ENCODE measurements at places on chromosomes 5 and 9. TPM values are rescaled to one million over a fixed set of nuclear protein-coding genes. Genes with fewer than 3 reads are reported as not detected.

DNA sequence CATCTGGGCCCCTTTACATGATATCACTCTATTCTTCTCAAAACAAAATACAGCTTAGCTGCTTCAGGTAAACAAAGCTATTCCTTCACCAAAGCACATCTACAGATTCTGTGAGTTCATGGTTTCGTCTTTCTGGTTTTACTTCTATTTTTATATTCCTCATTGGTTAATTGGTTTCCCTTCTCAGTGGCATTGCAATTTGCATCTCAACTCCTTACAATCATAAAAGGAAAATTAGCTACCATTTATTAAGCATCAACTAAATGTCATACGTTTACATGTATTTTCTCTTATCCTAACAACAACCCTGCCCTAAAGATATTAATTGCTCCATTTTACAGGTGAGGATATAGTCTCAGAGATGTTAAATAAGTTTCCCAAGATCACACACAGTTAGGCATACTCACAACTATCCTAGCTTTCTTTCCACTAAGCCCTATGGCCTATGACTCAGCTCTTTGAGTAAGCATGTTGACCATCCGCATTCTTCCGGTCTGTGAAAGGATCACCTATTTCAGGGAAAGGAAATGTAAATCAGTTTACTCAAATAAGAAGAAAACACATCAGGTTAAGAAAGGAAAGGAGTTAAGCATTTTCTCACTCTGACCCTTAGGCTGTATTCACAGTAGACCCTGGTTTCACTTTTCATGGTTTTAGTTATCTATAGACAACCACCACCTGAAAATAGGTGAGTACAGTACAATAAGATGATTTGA, 146.1 kb downstream of the CAAP1 start:
- DNase-seq = no peak
- no peak overlapping the region for H3K4me3 ChIP-seq
- H3K4me1 ChIP-seq = no peaks in the 10 kb centered on the region
- no peaks in the 10 kb centered on the region for H3K36me3 ChIP-seq

DNA sequence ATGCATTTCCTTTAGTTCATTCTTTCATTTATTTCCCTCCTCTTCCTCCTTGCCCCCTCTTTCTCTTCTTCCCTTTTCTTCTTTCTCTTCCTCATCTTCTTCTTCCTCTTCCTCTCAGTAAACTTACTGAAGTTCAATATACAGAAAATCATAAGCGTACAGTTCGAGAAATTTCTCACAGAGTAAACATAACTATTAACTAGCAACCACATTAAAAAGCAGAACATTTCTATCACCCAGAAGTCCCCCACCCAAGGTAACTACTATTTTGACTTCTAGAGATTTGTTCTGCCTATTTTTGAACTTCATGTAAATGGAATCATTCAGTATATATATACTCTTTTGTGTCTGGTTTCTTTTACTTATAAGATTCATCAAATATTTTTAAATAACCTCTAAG, 48.2 kb downstream of the TNFAIP8 start:
- H3K4me3 ChIP-seq = no peak overlapping the region
- H3K27me3 ChIP-seq = no peaks in the 10 kb centered on the region
- no peak for DNase-seq

DNA sequence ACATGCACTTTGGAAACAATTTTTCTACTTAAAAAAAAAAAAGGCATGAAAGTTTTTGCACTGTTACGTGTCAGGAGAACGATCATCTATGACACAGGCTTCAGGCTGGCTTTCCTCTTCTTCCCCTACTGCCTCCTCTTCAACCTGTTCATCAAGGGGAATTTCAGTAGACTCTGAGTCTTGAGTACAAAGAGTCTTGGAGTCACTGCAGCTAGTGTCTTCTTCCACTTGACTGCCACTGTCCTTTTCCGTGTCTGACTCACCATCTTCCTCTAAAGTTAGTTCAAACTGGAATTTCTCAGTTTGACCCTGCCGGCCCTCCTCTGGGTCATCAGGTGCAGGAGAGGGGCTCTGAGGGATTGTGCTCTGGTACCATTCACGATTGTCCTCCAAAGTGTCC, 391.7 kb downstream of the RAB3C start:
- no peak overlapping the region for H3K27ac ChIP-seq
- H3K36me3 ChIP-seq = peaks cover 33% of the 10 kb centered on the region
- DNase-seq = no peak
- no peaks in the 10 kb centered on the region for H3K27me3 ChIP-seq
- no peaks in the 10 kb centered on the region for H3K4me1 ChIP-seq
- no peak overlapping the region for H3K4me3 ChIP-seq

GRCh38 chr5:176360894-176361436, 599 bp downstream of the KIAA1191 start:
- H3K4me3 ChIP-seq = peak overlapping the region; percentile 91
- peak overlapping the region; percentile 56 for H3K27ac ChIP-seq
- DNase-seq = peak; percentile 20
- peaks cover 3% of the 10 kb centered on the region for H3K4me1 ChIP-seq

DNA sequence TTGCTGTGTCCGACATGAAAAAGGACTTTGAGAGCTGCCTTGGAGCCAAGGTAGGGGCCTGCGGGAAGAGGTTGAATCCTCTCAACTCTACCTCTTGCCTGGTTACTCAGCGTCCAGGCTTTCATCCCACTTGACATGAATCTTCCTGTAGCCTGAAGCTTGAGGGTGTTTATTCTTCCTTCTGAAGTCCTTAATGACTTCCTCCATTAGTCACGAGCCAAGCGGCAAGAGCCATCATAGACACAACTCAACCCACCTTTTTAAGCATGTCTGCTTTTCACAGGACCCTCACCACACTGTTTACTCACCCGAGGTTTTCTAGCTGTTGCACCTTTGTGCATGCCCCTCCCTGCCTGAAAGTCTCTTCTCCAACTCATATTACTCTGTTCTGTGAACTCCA, 40.2 kb downstream of the ACO1 start:
- no peak overlapping the region for H3K27ac ChIP-seq
- no peaks in the 10 kb centered on the region for H3K4me1 ChIP-seq
- H3K4me3 ChIP-seq = no peak overlapping the region
- peaks cover 10% of the 10 kb centered on the region for H3K36me3 ChIP-seq

- no peaks in the 10 kb centered on the region for H3K36me3 ChIP-seq
- H3K4me3 ChIP-seq = no peak overlapping the region
- H3K4me1 ChIP-seq = peaks cover 6% of the 10 kb centered on the region
- DNase-seq = no peak
These were observed 96.1 kb upstream of the SAP30L start for GRCh38 chr5:154349626-154350264.

DNA sequence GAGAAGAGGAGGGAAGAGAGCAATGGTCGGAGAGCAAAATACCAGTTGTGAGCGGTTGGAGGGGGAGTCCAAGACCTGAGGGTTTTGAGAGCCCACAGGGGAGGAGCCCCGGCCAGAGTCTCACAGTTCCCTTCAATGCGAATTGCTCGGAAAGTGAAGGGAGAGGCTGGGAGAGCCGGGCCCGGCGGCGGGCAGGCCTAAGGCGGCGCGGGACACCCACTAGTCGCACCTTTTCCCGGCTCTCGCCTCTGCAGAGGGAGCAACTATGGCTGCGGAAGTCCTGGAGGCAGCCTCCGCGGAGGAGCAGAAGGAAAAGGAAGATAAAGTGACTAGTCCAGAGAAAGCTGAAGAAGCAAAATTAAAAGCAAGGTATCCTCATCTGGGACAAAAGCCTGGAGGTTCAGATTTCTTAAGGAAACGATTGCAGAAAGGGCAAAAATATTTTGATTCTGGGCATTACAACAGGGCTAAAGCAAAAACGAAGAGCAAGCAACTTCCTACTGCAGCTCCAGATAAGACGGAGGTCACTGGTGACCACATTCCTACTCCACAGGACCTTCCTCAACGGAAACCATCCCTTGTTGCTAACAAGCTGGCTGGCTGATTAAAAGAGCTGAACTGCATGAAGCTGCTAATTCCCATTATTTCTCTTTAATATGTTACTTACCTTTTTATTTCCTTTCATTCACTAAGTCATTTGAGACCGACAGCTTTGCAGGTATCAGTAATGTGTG, 6.5 kb upstream of the BTNL3 start:
- no peaks in the 10 kb centered on the region for H3K4me1 ChIP-seq
- H3K36me3 ChIP-seq = no peaks in the 10 kb centered on the region
- no peaks in the 10 kb centered on the region for H3K27me3 ChIP-seq
- no peak overlapping the region for H3K4me3 ChIP-seq
- H3K27ac ChIP-seq = no peak overlapping the region
- DNase-seq = no peak

DNA sequence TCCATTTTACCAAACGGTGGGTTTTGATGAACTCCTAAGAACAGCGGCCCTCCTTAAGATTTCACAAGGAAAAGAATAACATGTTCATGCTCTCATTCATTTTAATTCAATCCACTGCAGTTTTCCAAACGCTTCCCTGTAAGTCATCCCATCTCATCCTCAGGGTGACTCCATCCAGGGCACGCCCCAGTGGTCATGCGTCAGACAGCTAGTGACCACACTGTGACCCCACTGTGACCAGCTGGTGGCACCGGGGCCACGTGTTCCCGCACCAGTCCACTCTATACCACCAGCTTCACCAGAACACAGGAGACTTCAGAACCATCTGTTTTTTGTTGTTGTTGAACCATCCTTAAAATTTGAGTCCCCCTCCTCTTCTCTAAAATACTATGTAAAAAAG, 14.3 kb downstream of the ATPSCKMT start:
- no peaks in the 10 kb centered on the region for H3K36me3 ChIP-seq
- H3K4me1 ChIP-seq = no peaks in the 10 kb centered on the region
- no peak for DNase-seq
- no peak overlapping the region for H3K4me3 ChIP-seq
- H3K27me3 ChIP-seq = no peaks in the 10 kb centered on the region

DNA sequence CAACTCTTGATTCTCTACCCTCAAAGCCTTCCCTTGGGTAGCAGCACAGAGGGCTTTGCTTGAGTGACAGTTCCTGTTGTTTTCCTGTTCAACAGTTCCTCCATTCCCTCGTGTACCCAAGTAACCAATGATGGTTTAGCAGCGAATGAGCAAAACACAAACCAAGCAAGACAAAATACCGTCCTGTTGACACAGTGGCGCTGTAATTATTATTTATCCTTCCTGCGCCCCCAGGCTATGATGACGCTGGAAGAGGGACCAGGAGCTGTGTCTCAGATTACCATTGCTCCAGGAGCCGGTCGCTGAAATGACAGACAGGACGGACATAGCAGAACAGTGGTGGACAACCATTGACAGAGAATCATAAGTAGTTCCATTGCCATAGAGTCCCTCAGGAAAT, 154.8 kb downstream of the GADD45G start:
- peak; percentile 75 for DNase-seq
- H3K36me3 ChIP-seq = no peaks in the 10 kb centered on the region
- H3K4me3 ChIP-seq = no peak overlapping the region
- peaks cover 15% of the 10 kb centered on the region for H3K4me1 ChIP-seq
- H3K27me3 ChIP-seq = no peaks in the 10 kb centered on the region

DNA sequence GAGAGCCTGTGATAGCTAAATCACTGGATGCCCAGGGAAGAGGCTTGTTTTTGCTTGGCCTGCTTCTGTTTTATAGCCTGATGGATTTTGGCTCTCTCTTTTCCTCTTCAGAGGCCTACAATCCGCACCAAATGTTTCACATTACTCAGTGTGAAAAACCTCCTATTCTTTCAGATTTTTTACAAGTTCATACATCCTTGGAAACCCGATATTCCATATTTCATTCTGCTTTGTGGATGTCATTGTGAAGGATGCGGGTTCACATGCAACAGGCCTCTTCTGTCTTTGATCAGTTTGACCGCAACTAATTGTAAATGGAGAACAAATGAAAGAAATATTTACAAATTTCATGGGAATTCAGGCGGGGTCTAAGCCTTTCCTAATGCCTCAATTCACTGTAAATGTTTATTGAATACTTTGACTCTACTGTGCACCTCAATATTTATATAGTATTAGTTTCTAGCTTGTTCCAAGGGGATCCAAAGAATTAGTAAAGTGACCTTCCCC, 269.9 kb downstream of the DMRT2 start:
- peak overlapping the region; percentile 11 for H3K4me3 ChIP-seq
- no peaks in the 10 kb centered on the region for H3K36me3 ChIP-seq
- peaks cover 35% of the 10 kb centered on the region for H3K4me1 ChIP-seq

GRCh38 chr9:8436786-8437185, 637.2 kb upstream of the DMAC1 start:
- no peaks in the 10 kb centered on the region for H3K27me3 ChIP-seq
- no peak overlapping the region for H3K4me3 ChIP-seq
- H3K27ac ChIP-seq = no peak overlapping the region
- H3K4me1 ChIP-seq = no peaks in the 10 kb centered on the region
- peaks cover 2% of the 10 kb centered on the region for H3K36me3 ChIP-seq
- no peak for DNase-seq

- no peaks in the 10 kb centered on the region for H3K36me3 ChIP-seq
- H3K27me3 ChIP-seq = no peaks in the 10 kb centered on the region
- H3K4me3 ChIP-seq = no peak overlapping the region
- DNase-seq = no peak
- no peak overlapping the region for H3K27ac ChIP-seq
These were observed 17.6 kb downstream of the DENND1A start for GRCh38 chr9:123912167-123912897.

- DNase-seq = no peak
- H3K4me3 ChIP-seq = no peak overlapping the region
- H3K4me1 ChIP-seq = peaks cover 23% of the 10 kb centered on the region
- H3K36me3 ChIP-seq = no peaks in the 10 kb centered on the region
These were observed 6.2 kb upstream of the ERGIC1 start for GRCh38 chr5:172827841-172828240.

DNA sequence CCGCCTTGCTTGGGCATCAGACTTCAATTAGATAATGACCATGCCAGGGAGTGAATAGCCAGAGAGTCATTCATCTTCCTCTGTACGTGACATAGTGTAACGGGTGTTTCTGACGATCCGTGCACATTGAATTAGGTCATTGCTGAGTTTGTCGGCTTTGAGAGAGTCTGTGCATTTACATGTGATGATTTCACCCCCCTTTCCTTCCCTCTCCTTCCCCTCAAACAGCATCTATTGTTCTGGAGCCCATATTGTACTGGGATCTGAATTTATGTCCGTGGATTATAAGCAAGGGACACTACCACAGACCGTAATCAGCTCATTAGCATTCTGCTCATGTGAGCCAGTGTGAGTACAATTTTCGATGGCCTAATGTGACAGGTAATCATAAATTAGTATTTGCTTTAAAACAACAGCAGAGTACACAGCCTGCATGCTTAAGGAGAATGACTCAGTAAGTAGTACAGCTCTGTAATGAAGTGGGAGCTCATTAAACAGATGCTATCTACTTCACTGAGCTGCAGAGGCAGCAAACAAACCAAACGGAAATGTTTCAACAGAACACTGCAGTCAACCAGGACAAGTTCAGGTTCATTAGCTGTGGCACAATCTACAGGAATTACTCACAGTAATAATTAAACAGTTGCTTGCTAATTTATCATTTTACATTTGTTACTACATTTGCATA, 302.1 kb downstream of the CSNK1G3 start:
- peaks cover 63% of the 10 kb centered on the region for H3K4me1 ChIP-seq
- no peaks in the 10 kb centered on the region for H3K27me3 ChIP-seq
- peak; percentile 43 for DNase-seq
- peak overlapping the region; percentile 45 for H3K4me3 ChIP-seq
- peak overlapping the region; percentile 83 for H3K27ac ChIP-seq

Gene GABRB2
- not detected for total RNA-seq

Gene RANBP6
- total RNA-seq = 23.4 TPM

Gene NUTM2F
- not detected for total RNA-seq

Gene CDH10
- not detected for total RNA-seq

Gene NADK2
- total RNA-seq = 49.9 TPM
